Activated CD4-positive, CD25-positive, alpha-beta regulatory T cell treated with anti-CD3 and anti-CD28 coated beads, Interleukin-2, amount 50 U/mL, for 16 hours (primary cell): ENCODE measurements at places on chromosomes 12 and 14.
A peak's percentile ranks its signal among the peaks of the same experiment; 100 is the strongest.

- no peak for DNase-seq
These were observed 153.6 kb upstream of the FKBP4 start for GRCh38 chr12:2641207-2641606.

DNA sequence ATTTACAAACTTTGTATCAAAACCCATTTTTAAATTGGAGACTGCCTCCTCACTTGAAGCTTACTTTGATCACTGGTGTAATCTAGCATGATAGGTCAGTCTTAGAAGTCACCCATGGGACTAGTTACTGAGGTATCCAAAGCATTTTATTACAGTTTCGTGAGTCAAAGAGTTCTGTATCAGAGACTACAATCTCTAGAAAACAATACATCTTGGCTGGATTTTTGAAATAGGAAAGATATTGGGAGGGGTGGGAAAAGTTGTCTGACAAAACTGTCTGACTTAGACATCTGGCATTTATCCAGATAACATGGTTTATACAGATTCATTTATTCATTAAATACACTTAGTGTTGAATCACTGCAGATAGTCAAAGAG lies 173.5 kb upstream of the PDZRN4 start:
- no peak for DNase-seq

DNA sequence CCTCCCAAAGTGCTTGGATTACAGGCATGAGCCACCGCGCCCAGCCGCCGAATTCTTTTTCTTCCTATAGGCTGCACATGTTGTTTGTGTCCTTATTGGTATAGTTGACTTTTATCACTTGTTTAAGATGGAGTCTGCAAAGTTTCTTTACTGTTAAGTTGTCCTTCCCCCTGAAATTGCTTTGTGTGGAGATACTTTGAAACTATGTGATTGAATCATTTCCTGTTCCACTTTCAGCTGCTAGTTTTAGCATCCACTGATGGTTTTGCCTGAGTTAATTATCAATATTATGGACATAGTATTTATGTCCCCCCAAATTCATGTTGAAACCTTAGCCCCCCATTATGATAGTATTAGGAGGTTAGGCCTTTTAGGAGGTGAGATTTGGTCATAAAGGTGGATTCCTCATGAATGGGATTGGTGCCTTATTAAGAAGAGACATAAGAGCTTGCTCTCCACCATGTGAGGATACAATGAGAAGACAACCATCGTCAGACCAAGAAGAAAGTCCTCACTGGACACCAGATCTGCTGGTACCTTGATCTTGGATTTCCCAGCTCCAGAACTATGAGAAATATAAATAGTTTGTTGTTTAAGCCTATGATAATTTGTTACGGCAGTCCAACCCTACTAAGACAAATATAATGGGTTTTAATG lies 34.9 kb downstream of the PPHLN1 start:
- no peak for DNase-seq

- DNase-seq, result peak; percentile 27
These were observed 2.2 kb upstream of the NXPH4 start for GRCh38 chr12:57214398-57214781.

GRCh38 chr12:107759410-107759809 lies 1.5 kb downstream of the PRDM4 start:
- peak; percentile 4 for DNase-seq

DNA sequence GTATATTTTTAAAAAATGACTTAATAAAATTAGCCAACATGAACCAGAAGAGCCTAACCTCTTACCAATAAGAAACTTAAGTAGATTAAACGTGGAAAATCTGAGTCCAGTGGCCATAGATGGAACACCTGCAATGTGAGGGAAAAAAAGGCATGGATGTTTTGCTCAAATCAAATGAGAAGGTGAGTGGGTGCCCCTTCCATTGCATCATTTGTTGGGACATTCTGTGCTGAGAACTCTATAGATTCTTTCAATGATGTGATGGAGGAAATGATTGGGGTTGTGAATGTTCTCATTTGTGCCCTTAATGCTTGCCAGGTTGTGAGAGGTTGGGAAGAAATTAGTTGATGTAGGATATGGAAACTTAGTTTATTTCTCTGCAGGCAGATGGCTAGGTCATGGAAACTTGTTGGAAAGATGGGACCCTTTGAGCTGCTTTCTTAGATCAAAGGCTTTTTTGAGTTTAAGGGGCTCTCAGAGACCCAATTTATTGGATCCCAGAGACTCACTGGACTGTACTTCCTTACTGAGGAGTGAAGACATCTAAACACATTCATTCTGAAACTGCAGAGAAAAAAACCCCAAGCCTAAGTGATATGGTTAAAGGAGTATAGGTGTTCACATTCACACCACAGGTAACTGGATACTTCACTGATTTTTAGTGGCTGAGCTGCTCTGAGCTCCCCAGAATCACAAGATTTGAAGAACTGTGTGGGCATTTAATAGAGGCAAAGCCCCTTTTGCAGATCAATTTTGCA lies 95.9 kb downstream of the DACT1 start:
- DNase-seq, result no peak
